Effector CD8-positive, alpha-beta T cell (primary cell): ENCODE measurements at places on chromosomes 2 and 18.

DNA sequence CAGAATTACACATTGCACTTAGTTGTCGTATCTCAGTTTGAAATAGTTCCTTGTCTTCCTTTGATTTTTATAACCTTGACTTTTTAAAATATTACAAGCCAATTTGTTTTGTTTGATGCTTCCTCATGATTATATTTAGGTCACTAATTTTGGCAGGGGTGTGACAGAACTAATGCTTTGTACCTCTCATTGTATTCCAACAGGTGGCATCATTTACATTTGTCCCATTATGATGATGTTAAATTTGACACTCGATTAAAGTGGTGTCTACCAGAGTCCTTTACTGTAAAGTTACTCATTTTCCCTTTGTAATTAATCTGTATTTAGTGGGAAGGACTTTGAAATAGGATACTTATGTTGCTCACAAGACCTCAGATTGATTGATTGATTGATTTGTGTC, 21.5 kb upstream of the MFSD2B start:
- no peak for DNase-seq

DNA sequence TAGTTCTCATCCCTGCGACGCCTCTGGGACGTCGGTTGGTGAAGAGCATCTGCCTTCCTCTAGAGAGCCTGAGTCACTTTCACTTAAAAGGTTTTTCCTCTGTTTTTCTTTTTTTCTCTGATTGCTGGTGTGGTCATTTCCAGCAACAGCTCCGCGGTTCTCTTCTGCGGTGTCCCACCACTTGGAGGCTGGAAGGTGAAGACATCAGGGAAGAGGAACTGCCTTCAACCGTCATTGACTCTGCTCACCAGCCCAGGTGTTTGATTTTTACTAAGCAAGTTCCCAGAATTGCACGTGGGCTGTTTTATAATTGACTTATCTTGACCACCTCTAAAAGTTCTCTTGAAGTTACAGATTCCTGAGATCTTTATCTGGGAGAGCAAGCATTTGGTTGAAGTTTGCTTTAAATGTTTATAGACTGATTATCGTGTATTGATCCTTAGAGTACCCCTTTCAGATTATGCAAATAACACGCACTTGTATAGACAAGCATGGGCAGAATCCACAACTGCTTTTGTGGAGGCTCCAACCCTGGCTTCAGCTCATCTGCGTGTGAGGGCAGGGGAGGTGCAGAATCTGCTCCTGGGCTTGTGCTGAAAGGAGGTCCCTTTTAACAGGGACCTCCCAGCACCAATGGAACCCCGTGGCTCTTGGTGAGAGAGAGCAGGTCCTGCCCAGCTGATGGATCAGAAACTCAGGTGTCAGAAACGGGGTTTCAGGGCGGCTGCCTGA, 3.5 kb downstream of the CTDP1 start:
- DNase-seq, result no peak

DNA sequence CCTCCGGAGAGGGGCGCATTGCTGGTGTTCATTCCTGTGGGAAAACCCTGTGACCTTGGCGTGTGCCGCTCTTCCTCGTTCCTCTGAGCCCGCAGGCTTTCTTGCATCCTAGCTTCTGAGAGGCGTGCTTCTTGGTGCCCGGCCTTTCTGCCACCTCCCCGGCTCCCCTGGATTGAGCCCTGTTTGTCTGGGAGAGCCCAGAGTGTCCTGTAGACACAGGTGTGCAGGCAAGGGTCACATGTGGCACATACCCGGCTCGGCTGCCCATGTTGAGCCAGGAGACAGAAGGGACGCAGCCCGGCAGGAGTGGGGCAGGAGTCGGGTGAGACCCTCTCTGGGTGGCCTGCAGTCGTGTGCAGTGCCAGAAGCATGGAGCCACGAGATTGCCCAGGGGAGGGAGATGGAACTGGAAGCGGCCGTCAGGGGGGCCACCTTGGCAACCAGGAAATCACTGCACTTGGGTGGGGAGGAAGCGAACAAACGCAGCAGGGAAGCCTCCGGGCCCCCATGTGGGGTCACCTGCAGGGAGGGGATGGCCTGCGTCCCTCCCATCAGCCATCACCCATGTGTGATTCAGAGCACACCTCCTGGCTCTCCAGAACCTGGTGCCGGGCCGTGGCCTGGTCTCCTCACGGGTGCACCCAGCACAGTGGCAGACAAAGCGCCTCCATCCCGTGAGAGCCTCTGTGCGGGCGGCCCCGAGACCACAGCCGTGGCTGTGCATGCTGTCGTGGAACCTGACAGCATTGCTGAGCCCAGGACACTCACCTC, 92.9 kb downstream of the SH3BP4 start:
- no peak for DNase-seq

GRCh38 chr2:159153951-159154350, 132.6 kb downstream of the WDSUB1 start:
- DNase-seq, result no peak

DNA sequence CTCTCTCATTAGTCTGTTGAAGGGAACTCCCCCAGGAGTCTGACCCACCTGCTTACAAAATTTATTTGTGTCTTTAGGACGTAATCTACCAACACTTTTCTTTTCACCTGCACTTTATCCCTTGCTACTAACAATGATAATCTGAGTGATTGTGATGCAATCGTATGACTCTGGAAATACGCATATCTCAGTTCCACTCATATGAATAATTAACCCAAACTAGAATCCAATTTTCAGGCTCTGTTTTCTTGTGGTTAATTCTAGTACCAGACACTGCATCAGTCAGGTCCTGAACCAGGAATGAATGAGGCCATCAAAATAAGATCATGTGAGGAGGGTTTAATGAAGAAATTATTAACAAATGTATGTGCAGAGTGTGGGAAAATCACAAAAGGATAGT, 158.4 kb upstream of the SRD5A2 start:
- DNase-seq, result no peak

- no peak for DNase-seq
Observed at GRCh38 chr2:177909962-177910361, 162.6 kb downstream of the PDE11A start.

- no peak for DNase-seq
Observed at GRCh38 chr2:159737292-159737916, 25.1 kb downstream of the MARCHF7 start.
